K562 (cell line): ENCODE measurements at places on chromosomes 2 and 18. TPM values are rescaled to one million over a fixed set of nuclear protein-coding genes. Genes with fewer than 3 reads are reported as not detected.

DGUOK gene
- 91.7 and 92.5 TPM in 2 replicates for total RNA-seq

CHRND gene
- total RNA-seq, result not detected in 2 replicates

DSC2 gene
- 11.6 and 11.8 TPM in 2 replicates for total RNA-seq

GDF7 gene
- not detected in 2 replicates for total RNA-seq

HOXD12 gene
- total RNA-seq, result not detected in 2 replicates

ZNF892 gene
- total RNA-seq, result 0.13 and 0.29 TPM in 2 replicates

GLS gene
- total RNA-seq, result 60.2 and 71.3 TPM in 2 replicates

CCDC68 gene
- total RNA-seq, result 0.74 and 1.3 TPM in 2 replicates

PAX8 gene
- total RNA-seq, result 1.3 and 2.1 TPM in 2 replicates

PSTPIP2 gene
- total RNA-seq, result 25.2 and 25.6 TPM in 2 replicates

ALK gene
- not detected in 2 replicates for total RNA-seq

TRIP12 gene
- 121 and 131 TPM in 2 replicates for total RNA-seq

TSHZ1 gene
- 6.3 and 7.2 TPM in 2 replicates for total RNA-seq

GYPC gene
- 194 and 210 TPM in 2 replicates for total RNA-seq

VWA3B gene
- not detected in 2 replicates for total RNA-seq

MERTK gene
- total RNA-seq, result 1.1 and 1.4 TPM in 2 replicates

REG1A gene
- 3.1 and 4.9 TPM in 2 replicates for total RNA-seq

ANKRD53 gene
- 0.18 TPM in 1 of 2 replicates, not detected in the other for total RNA-seq

ASB18 gene
- not detected in 2 replicates for total RNA-seq

SCYGR5 gene
- total RNA-seq, result not detected in 2 replicates

SIX3 gene
- not detected in 2 replicates for total RNA-seq

SKOR2 gene
- total RNA-seq, result not detected in 2 replicates

REG3A gene
- 0.31 TPM in 1 of 2 replicates, not detected in the other for total RNA-seq

AP1S3 gene
- 2.5 TPM in 2 replicates for total RNA-seq

CD302 gene
- total RNA-seq, result 0.07 and 0.11 TPM in 2 replicates
